ENCODE measurements at places on chromosomes 5 and 9.

- DNase-seq = no peak
These were observed 109.5 kb upstream of the NR4A3 start for GRCh38 chr9:99712214-99712613.

- DNase-seq = peak; percentile 78
These were observed at the start of gene PCDHGA12 for GRCh38 chr5:141430332-141431113. PCDHGA12 (plus strand) TSS chr5:141430507; CDS start chr5:141430760, 253 bp downstream.

DNA sequence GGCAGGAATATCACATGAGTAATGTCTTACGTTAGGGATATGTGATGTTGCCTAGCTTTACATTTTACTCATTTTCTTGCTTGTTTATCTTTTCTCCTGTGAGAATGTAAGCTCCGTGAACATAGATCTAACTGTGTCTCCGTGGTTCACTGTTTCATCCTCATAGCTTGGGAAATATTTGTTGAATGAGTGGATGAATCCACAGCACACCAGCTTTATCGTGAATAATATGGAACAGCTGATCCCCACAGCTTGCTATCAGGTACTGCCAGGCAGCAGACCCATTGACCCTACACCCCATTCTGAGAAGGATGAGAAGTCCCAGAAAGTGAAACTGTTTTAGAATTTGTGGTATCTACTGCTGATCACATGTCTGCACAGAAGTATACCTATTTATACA, 106.8 kb upstream of the FBN2 start:
- no peak for DNase-seq

GRCh38 chr5:143166661-143167420, 236.6 kb downstream of the NR3C1 start:
- no peak for DNase-seq

DNA sequence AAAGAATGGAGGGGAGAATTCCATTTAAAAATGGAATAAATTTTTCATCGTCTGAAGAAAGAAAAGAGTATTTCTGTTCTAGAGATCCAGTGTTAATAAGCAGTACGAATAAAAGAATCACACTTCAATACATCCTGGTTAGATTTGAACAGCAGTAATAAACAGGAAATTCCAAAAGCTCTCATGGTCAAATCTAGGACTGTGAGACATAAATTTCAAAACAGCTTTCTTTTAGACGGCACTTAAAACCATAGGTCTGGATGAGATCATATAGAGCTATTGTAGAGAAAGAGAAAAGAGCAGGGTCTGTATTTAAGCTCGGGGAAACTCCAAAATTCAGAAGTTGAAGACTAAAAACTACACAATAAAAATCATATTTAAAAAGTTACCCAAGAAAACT, 1006.9 kb upstream of the CTNND2 start:
- no peak for DNase-seq

- DNase-seq = no peak
These were observed 1869.8 kb downstream of the MAT2B start for GRCh38 chr5:165375201-165375600.

Data from GM13976 (cell line).